ENCODE measurements at places on chromosomes 16 and 17.

DNA sequence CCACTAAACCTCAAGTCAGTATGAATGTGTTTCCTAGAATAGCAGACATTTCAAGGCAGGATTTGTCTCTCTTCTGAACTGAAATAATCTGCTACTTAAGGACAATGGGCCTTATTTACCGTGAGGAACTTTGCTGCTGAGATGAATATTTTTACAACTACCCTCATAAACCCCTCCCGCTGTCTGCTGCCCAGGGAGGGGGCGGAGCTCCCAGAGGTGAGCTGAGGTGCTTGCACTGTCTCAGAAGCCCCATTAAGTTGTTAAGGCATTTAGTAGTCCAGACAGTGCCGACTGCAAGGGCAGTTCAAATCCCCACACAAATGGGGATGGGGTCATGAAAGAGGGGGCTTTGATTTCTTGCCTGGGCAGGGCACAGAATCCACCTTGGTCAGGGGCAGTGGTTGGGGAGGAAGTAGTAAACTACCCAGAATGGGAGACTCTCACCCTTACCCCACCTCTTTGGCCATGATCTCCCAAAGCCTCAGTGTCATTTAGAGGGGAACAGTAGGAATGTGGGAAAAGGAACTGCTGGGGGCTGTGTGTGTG, 19.2 kb downstream of the HNF1B start:
- H3K4me3 ChIP-seq: no peak overlapping the region
- no peak for DNase-seq
- H3K36me3 ChIP-seq: peaks cover 2% of the 10 kb centered on the region
- no peaks in the 10 kb centered on the region for H3K27me3 ChIP-seq
- H3K27ac ChIP-seq: no peak overlapping the region

DNA sequence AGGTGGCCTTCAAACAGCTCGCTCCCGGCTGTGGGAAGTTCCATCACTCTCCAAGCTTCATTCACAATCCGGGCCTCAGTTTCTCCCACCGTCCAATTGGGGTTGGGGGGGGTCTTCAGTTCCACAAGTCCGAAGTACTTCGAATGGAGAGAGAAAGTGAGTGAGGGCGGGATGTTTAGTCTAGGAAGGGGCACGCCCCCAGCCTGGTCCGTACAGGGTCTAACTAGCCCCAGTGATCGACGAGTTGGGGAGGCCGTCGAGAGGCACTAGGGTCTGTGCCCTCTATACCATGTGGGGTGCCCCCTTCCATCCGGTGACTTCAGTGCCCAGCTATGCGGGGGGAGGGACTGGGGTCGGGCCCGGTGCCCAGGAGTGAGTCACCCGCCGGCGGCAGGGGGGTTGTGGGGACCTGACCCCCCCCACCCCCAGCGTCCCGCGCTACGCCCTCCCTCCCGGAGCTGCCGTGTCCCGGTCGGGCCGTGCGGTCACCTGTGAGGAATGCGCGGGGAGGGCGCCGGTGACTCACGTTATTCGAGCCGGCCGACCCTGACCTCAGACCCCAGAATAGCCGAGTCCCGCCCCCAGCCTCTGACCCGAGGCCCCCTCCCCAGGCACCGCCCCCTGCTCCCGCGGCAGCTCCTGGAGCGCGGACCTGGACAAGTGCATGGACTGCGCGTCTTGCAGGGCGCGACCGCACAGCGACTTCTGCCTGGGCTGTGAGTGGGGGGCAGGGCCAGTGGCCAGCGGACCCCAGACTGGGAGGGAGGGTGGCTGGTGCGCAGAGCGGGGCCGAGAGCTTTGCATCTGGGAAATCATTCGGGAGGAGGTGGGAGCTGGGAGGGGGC, 658 bp downstream of the TNFRSF12A start:
- H3K27ac ChIP-seq: peak overlapping the region; percentile 97
- peak overlapping the region; percentile 85 for H3K4me3 ChIP-seq
- peaks cover 11% of the 10 kb centered on the region for H3K27me3 ChIP-seq

DNA sequence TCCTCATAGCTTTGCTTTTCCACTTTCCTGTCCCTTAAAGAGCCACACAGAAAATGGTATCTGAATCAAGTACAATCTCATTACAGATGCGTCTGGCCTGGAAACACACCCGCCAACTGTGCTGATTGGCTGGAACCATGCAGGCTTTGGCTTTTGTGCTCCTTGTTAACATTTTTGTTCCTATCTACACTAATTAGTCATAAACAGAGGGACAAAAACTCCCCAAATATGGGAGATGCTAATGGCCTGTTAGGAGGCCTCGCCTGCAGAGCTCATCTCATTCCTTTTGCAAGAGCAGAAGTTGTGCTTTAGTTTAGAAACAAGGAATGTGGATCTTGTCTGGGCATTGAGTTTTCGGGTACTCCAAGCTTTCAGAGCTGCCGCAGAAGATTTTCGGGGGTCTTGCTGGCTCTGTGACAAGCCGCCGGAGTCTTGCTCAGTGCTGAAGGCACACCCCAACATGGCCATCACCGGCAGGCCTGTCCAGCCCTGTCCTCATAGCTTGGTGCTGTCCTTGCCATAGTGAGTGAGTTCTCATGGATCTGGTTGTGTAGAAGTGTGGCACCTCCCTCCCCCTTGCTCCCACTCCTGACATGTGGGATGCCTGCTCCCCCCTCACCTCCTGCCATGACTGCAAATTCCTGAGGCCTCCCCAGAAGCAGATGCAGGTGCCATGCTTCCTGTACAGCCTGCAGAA, 69.8 kb downstream of the METRNL start:
- H3K36me3 ChIP-seq: no peaks in the 10 kb centered on the region
- peaks cover 4% of the 10 kb centered on the region for H3K4me1 ChIP-seq
- H3K27me3 ChIP-seq: peaks cover 3% of the 10 kb centered on the region
- no peak for DNase-seq

DNA sequence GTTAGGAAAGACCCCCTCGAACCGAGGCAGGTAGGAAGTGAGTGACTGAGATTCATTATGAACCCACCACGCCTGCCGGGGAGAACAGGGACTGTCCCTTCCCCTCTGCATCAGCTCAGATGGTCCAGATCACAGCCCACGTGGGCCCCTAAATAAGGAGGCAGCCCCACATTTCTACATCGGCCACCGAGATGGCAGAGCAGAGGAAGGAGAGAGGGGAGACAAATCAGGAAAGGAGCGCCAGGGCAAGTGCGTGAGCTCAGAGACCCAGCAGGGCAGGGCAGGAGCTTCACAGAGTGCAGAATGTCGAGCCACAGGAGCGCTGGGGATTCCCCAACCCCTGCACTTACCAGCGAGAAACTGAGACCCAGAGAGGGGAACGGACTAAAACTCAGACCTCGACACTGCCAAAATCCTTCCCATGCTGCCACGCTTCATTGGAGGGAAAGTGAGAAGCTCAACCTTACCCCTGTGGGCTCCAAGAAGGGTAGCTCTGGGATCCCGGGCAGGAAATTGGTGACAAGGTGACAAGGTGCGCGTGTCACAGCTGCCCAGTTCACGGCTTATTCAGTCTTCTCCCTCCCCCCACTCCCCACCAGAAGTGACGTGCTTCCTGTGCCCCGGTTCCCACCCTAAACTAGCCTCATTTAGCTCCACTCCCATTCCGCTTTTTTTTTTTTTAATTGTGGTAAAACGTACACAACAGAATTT, at the start of gene ICAM2:
Gene ICAM2, minus strand, starts transcription at position 578 of the 711 bp plus-strand sequence. CDS start 13,942 bp downstream, outside the sequence.
- no peaks in the 10 kb centered on the region for H3K27me3 ChIP-seq
- DNase-seq: peak; percentile 85
- H3K27ac ChIP-seq: peak within 1 kb of the TSS; percentile 99
- peak within 1 kb of the TSS; percentile 99 for H3K4me3 ChIP-seq

DNA sequence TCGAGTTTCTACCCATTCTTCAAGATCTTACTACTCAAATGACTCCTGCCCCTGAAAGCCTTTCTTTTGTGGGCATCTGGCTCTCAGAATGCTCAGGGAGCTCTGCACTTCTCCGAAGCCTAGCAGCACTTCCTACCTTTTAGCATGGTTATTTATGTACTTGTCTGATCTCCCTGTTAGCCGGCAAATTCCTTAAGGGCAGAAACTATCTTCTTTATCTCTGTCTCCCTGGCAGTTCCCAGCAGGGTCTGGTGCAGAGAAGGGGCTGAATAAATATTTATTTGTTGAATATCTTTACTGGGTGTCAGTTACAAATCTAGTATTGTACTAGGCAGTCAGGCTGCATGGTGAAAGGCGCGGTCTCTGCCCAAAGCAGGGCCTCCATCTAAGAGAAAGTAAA, 30.7 kb downstream of the TMEM132E start:
- H3K27me3 ChIP-seq: peaks cover 45% of the 10 kb centered on the region
- DNase-seq: no peak
- H3K4me3 ChIP-seq: no peak overlapping the region
- H3K4me1 ChIP-seq: no peaks in the 10 kb centered on the region
- no peaks in the 10 kb centered on the region for H3K36me3 ChIP-seq

- no peak for DNase-seq
- H3K27ac ChIP-seq: no peak overlapping the region
- no peaks in the 10 kb centered on the region for H3K36me3 ChIP-seq
- no peak overlapping the region for H3K4me3 ChIP-seq
- H3K27me3 ChIP-seq: no peaks in the 10 kb centered on the region
- H3K4me1 ChIP-seq: no peaks in the 10 kb centered on the region
Observed at GRCh38 chr16:59522826-59523225, 788.7 kb upstream of the GOT2 start.

DNA sequence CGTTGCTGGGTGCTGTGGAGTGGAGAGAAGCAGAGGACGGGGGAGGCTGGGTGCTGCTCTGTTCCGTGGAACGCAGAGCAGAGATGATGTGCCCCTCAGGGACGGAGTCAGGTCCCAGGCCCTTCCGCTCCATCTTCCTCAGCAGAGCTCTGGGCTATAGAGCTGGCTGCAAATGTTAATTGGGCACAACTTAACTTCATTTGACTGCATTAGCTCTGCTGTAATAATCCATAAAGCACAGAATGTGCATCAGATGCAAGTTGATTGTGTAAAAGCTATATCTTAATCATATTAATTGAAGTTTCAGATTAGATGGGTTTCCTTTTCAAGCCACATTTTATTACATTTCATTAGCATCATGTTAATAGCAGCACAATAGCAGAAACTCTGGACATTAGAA, 212.6 kb downstream of the ABCC12 start:
- no peaks in the 10 kb centered on the region for H3K4me1 ChIP-seq
- H3K27me3 ChIP-seq: peaks cover 4% of the 10 kb centered on the region
- H3K36me3 ChIP-seq: no peaks in the 10 kb centered on the region
- no peak overlapping the region for H3K27ac ChIP-seq

- peaks cover 5% of the 10 kb centered on the region for H3K27me3 ChIP-seq
- H3K27ac ChIP-seq: no peak overlapping the region
- no peak for DNase-seq
- no peaks in the 10 kb centered on the region for H3K36me3 ChIP-seq
Observed at GRCh38 chr17:52128721-52129120, 29.8 kb downstream of the CA10 start.

DNA sequence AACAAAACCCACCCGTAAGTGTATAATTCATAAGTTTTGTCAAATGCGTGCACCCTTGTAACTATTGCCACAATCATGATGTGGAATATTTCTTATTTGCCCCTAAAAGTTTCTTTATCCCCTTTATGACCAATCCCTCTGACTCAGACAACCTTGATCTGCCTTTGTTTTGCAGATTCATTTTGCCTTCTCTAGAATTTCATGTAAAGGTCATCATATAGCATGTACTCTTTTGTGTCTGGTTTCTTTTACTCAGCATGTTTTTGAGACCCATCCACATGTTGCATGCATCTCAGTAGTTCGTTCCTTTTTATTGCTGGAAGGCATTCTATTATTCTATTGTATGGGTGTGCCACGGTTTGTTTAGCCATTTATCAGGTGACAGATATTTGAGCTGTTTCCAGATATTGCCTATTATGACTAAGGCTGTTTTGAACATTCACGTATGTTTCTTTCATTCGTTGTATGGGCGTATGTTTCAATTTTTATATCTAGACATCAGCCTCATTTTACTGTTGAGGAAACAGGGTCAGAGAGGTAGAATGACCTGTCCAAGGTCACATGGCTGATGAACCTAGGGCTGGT, 192.4 kb downstream of the RAB11FIP4 start:
- no peak overlapping the region for H3K27ac ChIP-seq
- no peaks in the 10 kb centered on the region for H3K36me3 ChIP-seq
- H3K27me3 ChIP-seq: no peaks in the 10 kb centered on the region
- H3K4me3 ChIP-seq: no peak overlapping the region
- DNase-seq: no peak

- H3K4me1 ChIP-seq: peaks cover 39% of the 10 kb centered on the region
- no peaks in the 10 kb centered on the region for H3K36me3 ChIP-seq
- H3K27ac ChIP-seq: no peak overlapping the region
- no peaks in the 10 kb centered on the region for H3K27me3 ChIP-seq
- DNase-seq: no peak
Observed at GRCh38 chr16:11307639-11308492, 26.7 kb upstream of the PRM1 start.

GRCh38 chr17:45001310-45001709, 33.2 kb upstream of the C1QL1 start:
- no peak overlapping the region for H3K27ac ChIP-seq
- H3K36me3 ChIP-seq: no peaks in the 10 kb centered on the region
- no peak overlapping the region for H3K4me3 ChIP-seq
- no peaks in the 10 kb centered on the region for H3K4me1 ChIP-seq

DNA sequence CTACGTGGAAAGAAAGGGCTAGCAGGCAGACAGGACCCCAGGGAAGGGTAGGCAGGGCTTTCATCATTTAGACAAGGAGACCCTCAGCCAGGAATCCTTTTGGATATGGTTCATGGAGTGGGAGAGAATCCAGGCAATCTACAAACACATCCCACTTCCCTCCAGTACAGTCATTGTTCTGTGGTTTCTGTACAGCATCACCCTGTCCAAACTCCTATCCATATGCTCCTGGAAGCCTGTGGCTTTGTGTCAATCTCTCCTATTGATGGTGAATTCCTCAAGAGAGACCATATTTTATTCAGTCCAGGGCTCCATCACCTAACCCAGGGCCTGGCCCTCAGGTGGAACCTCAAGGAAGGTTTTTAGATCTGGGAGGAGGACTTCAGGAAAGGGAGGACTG, 99.2 kb downstream of the SPACA3 start:
- no peaks in the 10 kb centered on the region for H3K36me3 ChIP-seq
- H3K27me3 ChIP-seq: peaks cover 13% of the 10 kb centered on the region
- DNase-seq: no peak
- H3K4me1 ChIP-seq: no peaks in the 10 kb centered on the region
- H3K4me3 ChIP-seq: no peak overlapping the region
- no peak overlapping the region for H3K27ac ChIP-seq
